ENCODE measurements at places on chromosomes 3 and 15.
A peak's percentile ranks its signal among the peaks of the same experiment; 100 is the strongest.

- no peak for DNase-seq
Measured at GRCh38 chr3:100005665-100006393, 108.5 kb downstream of the FILIP1L start.

- peak; percentile 33 for DNase-seq
Measured at GRCh38 chr3:102074946-102075345, 225.6 kb downstream of the NFKBIZ start.

DNA sequence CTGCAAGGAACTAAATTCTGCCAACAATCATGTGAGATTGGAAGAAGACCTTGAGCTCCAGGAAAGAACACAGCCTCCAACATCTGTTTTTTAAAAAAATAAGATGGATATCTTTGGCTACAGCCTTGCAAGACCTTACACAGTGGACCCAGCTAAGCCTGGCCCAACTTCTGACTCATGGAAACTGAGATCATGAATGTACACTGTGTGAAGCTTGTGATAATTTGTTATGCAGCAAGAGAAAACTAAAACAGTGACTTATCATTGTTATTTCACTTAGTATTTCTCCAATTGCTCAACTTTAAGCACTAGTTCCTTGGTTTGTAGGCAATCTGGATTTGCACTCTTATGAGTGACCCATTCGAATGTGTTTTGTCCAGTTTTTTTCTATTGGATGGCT is 29.3 kb downstream of the SHQ1 start:
- DNase-seq = no peak

DNA sequence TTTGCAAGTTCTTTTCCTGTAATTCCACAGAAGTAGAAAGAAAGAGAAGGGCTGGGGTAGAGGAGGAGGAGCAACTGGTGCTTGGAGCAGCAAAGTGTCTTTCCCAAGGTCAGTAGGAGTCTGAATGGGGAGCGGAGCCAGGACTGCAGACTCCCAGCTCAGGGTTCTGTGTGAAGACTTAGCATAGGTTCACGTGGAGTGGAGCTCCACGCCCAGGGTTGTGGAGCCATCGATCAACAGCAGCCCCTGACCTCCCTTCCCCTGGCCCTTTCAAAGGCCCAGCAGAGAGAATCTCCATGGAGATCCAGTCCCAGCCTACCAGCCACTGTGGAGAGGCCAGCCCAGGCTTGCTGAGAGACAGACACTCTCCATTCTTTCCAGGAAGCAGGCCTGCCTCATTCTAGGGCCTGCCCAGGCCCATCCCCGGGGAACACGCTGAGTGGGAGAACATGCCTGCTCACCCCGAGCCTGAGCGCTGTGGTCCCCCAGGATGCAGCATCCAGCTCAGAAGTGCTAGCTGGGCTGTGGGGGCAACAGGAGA is 62.1 kb downstream of the CORO2B start:
- DNase-seq = no peak

GRCh38 chr3:31247850-31248562 is 284.7 kb upstream of the STT3B start:
- no peak for DNase-seq

GRCh38 chr3:179432021-179432420 is 19.2 kb downstream of the GNB4 start:
- DNase-seq = no peak

GRCh38 chr3:187264021-187264420 is 27.5 kb downstream of the MASP1 start:
- no peak for DNase-seq

All from NCI-H524 (cell line).